ENCODE measurements at places on chromosomes 5 and 9.

- DNase-seq = no peak
Measured at GRCh38 chr5:118953652-118954005, 34.7 kb downstream of the DTWD2 start.

- no peak for DNase-seq
Measured at GRCh38 chr5:62256161-62257019, 49.6 kb upstream of the KIF2A start.

GRCh38 chr9:71073494-71073893 is 47.9 kb downstream of the TRPM3 start:
- DNase-seq = no peak

GRCh38 chr9:2787065-2787464 is 56.8 kb downstream of the PUM3 start:
- DNase-seq = no peak

- no peak for DNase-seq
Measured at GRCh38 chr5:88298425-88298824, 29.8 kb upstream of the TMEM161B start.

Measured in left cardiac atrium (tissue), 4 donors.